Left ventricle myocardium inferior (tissue), 1 donor: ENCODE measurements at places on chromosomes 2 and 18. TPM values are rescaled to one million over a fixed set of nuclear protein-coding genes. Genes with fewer than 3 reads are reported as not detected.

The FBXO41 gene
- total RNA-seq = 0.55 TPM

The PSMD14 gene
- 42.3 TPM for total RNA-seq

The DSC1 gene
- 7.5 TPM for total RNA-seq

The CD207 gene
- not detected for total RNA-seq

The NPPC gene
- 3.0 TPM for total RNA-seq

The RESP18 gene
- total RNA-seq = not detected

The CTIF gene
- total RNA-seq = 60.0 TPM

The DES gene
- 15,954 TPM for total RNA-seq

The COLEC12 gene
- total RNA-seq = 7.3 TPM

The STK16 gene
- 19.2 TPM for total RNA-seq

The TEX51 gene
- not detected for total RNA-seq

The TCF7L1 gene
- total RNA-seq = 7.0 TPM

The ATF2 gene
- total RNA-seq = 24.1 TPM

The PLA2R1 gene
- total RNA-seq = 2.3 TPM

The CPO gene
- total RNA-seq = 0.25 TPM

The IRS1 gene
- total RNA-seq = 17.8 TPM

The ARMC9 gene
- total RNA-seq = 3.1 TPM

The TCF23 gene
- 0.08 TPM for total RNA-seq

The DCC gene
- not detected for total RNA-seq

The FAM124B gene
- total RNA-seq = 1.1 TPM

The SLC9A4 gene
- not detected for total RNA-seq

The CHCHD5 gene
- total RNA-seq = 19.2 TPM

The CDH20 gene
- not detected for total RNA-seq

The PCARE gene
- total RNA-seq = 0.74 TPM

The FEV gene
- total RNA-seq = not detected

The CROCC2 gene
- total RNA-seq = not detected

The LINC00305 gene
- not detected for total RNA-seq

The SLC35G4 gene
- total RNA-seq = not detected

The ANKRD30B gene
- not detected for total RNA-seq

The GPR155 gene
- total RNA-seq = 16.3 TPM

The STEAP3 gene
- 7.1 TPM for total RNA-seq

The NEMP2 gene
- total RNA-seq = 1.5 TPM

The GPD2 gene
- total RNA-seq = 14.4 TPM

The CTAGE1 gene
- not detected for total RNA-seq

The CCDC141 gene
- total RNA-seq = 208 TPM

The KCTD1 gene
- total RNA-seq = 6.4 TPM

The ABCG5 gene
- total RNA-seq = not detected

The NAPG gene
- total RNA-seq = 31.2 TPM

The CHRNG gene
- not detected for total RNA-seq
